ENCODE measurements at places on chromosomes 5 and 9. TPM values are rescaled to one million over a fixed set of nuclear protein-coding genes. Genes with fewer than 3 reads are reported as not detected.

- no peak overlapping the region for H3K4me3 ChIP-seq
- H3K27ac ChIP-seq, result no peak overlapping the region
- H3K27me3 ChIP-seq, result peaks cover 50% of the 10 kb centered on the region
- H3K4me1 ChIP-seq, result no peaks in the 10 kb centered on the region
Measured at GRCh38 chr9:91474656-91475055, 51.0 kb upstream of the NFIL3 start.

DNA sequence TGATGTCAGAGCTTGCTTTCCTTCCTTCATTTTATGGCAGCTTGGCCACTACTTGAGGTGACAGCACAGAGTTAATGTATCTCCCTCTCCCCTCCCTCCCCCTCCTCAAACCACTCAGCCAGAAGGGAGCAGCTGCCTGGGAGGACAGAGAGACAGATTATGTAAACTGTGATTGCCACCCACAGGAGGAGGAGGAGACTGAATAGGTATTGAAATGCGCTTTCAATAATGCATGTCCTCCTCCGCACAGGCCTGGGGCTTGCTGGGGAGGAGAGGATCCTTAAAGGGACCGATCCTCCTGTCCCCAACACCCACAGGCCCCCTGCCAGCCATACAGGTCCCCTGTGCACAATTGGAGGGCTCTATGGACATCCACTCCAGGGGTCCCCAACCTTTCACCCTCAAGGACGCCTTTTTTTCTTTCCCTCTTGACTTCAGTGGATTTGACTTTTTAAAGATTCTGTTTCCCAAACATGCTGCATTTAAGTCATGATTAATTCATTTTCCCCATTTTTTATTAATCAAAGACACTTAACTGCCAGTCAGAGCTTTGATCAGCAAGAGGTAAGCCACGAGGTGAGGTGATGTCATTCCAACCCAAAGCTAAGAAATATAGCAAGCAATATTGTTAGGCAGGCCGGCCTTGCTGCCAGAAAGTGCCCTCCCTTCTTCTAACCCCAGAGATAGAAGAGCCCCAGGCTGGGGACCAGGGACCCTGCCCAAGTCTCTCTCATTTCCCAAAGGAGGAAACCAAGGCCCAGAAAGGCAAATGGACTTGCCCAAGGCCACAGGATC is 47.5 kb upstream of the CPLX2 start:
- peaks cover 9% of the 10 kb centered on the region for H3K27me3 ChIP-seq
- peaks cover 3% of the 10 kb centered on the region for H3K36me3 ChIP-seq
- H3K27ac ChIP-seq, result no peak overlapping the region
- no peak overlapping the region for H3K4me3 ChIP-seq

DNA sequence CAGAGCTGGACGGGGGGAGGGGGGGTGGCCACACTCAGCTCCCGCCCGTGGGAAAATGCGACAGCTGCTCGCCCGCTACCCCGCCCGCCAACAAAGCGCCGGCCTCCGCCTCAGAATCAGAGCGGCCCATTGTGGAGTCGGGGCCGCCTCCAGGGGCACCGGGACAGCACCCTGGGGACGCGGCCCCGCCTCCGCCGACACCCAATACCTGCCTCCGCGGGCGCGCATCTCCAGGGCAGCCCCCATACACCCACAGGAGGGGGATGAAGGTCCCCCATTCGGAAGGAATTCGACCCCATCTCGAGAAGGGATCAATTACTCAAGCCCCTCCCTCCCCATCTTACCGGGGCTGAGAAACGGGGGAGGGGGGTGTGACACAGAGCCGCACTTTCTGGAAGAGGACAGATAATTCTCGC is 1.3 kb downstream of the NOTCH1 start:
- peaks cover 24% of the 10 kb centered on the region for H3K4me1 ChIP-seq
- no peak overlapping the region for H3K27ac ChIP-seq
- H3K36me3 ChIP-seq, result no peaks in the 10 kb centered on the region
- H3K4me3 ChIP-seq, result peak overlapping the region; percentile 88
- DNase-seq, result peak; percentile 44
- H3K27me3 ChIP-seq, result no peaks in the 10 kb centered on the region

DNA sequence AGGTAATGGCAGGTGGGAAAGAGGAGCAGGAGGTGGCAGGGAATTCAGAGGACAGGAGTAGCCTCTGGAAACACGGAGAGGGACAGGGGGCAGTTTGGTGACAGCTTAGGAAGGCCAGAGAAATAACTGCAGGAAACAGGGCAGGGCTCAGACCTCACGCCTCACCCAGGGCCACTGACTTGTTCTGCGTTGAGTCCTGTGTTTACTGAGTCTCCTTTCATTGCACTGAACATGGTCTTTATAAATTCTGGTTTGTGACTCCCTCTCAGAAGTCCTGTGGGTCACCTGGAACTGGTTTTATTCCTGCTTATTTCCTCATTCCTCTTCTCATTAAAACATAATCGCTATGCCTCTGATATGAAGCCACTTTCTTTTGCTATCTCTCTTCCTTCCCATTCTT is 55.2 kb upstream of the ZNF622 start:
- H3K27ac ChIP-seq, result peak overlapping the region; percentile 34
- H3K4me3 ChIP-seq, result no peak overlapping the region
- no peak for DNase-seq
- no peaks in the 10 kb centered on the region for H3K27me3 ChIP-seq

TICAM2 gene
- 0.52 TPM for total RNA-seq

All from T-helper 17 cell (primary cell).